ENCODE measurements at places on chromosomes 7 and 10.

DNA sequence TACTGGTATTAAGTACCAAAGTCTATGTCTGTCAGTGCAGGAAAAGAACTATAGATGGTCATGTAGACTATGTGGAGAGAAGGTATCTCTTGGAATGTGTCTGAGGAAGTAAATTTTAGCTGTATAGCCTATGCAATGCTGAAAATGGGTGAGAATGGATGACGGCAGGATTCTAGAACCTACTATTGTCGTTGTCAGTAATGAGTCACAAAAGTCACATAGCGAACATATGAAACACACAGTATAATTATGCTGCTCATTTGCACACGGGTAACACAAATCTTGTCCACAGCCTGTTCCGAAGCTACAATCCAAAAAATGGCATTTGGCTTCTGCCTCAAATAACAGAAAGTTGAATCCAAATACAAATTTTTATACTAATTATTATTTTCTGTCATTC is 33.6 kb upstream of the KMT2E start:
- no peak for DNase-seq

DNA sequence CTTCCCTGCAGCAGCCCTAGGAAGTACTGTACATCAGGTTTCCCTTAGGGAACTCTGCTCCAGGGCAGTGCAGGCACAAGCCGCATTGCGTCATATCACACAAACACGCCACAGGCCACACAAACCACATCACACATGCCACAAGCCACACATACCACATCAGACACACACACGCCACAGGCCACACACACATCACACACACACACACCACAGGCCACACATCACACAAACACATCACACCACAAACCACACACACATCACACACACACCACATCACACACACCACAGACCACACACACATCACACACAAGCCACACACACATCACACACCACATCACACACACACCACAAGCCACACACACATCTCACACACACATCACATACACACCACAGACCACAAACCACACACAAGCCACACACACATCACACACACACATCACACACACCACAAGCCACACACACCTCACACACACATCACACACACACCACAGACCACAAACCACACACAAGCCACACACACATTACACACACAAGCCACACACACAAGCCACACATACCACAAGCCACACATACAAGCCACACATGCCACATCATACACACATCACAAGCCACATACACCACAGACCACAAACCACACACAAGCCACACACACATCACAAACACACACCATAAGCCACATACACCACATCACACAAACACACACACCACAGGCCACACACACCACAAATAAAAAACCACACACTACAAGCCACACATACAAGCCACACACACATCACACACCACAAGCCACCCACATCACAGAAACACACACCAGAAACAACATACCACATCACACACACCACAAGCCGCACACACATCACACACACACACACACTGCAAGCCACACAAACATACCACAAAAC is 53.4 kb downstream of the TMEM209 start:
- DNase-seq: no peak

- DNase-seq: no peak
Observed at GRCh38 chr10:129500617-129501339, 33.7 kb downstream of the MGMT start.

DNA sequence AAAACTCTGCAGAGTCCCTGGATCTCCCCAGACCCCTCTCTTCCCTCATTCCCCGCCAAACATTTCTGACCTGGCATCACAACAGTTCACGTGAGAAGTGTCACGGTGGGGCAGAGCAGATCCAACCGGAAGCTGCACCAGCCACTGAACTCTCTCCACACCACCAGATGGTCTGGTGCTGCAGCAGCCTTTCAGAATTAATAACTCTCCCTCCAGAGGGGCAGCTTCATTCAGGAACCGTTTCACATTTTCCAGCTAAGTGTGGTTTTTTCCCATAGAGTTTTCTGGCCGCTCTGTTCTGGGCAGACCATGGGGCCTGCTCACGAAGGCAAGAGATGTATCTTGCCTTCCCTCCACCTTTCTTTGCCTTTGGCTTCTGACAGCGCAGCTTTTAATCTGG is 486.7 kb upstream of the GALNT17 start:
- no peak for DNase-seq

- DNase-seq: no peak
Observed at GRCh38 chr7:106679153-106679931, 18.4 kb upstream of the CCDC71L start.

- no peak for DNase-seq
Observed at GRCh38 chr10:22656036-22656435, 58.3 kb downstream of the PIP4K2A start.

DNA sequence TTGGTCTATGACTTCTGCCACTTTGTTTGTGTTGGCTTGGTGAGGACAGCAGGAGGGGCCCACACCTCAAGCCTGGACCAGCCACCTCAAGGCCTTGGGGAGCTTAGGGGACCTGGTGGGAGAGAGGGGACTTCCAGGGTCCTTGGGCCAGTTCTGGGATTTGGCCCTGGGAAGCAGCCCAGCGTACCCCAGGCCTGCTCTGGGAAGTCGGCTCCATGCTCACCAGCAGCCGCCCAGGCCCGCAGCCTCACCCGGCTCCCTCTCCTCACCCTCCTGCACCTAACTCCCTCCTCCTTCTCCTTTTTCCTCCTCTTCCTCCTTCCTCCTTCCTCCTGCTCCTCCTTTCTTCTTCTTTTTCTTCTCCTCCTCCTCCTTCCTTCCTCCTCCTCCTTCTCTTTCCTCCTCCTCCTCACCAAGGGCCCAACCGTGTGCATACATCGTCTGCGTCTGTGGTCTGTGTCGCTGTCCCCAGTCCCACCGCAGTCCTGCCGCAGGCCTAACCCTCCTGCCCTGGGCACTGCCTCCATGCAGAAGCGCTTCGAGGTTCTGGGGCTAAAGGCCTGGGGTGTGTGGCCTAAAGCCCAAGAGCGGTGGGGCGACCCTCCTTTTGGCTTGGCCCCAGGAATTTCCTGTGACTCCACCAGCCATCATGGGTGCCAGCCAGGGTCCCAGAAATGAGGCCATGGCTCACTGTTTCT is 5.3 kb downstream of the EN2 start:
- no peak for DNase-seq

GRCh38 chr7:11776039-11776438 is 56.0 kb downstream of the THSD7A start:
- no peak for DNase-seq

GRCh38 chr10:46297406-46298204 is 10.8 kb downstream of the ANTXRL start:
- no peak for DNase-seq

DNA sequence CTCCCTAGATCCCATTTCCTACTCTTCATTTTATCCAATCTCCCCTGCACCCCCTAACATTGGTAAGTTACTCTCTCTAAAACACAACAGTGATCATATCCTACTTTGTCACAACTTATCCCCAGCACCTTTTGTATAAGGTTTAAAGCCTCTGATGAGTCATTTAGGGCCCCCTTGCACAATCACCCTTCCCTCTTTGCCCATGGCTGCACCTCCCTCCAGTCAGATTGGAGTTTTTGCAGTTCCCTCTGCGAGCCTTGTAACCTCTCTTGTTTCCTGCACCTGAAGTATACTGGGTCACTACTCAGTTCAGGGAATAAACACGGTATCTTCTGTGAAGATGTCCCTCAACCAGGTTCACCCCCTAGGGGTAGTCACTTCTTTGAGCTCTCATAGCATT is 55.9 kb upstream of the ADRB1 start:
- DNase-seq: no peak

GRCh38 chr7:83469076-83469475 is 179.9 kb downstream of the SEMA3E start:
- DNase-seq: no peak

DNA sequence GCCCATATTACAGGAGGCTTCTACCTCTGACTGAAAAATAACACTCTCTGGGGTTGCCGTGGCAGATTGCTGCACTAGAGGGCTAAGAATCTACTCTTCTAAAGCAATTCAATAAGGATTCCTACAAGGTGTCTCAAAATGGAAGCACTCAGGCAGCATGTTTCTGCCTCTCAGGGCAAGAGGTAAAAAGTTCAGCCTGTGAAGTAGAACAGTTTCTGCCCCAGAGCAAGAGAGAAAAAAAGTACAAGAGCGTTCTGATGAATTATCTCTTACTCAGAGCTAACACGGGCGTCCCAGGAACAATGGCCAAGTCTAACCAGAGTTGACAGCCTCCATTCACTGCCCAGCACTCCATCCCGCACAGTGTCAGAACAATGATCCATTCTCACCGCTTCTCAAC is 71.3 kb upstream of the TES start:
- no peak for DNase-seq

DNA sequence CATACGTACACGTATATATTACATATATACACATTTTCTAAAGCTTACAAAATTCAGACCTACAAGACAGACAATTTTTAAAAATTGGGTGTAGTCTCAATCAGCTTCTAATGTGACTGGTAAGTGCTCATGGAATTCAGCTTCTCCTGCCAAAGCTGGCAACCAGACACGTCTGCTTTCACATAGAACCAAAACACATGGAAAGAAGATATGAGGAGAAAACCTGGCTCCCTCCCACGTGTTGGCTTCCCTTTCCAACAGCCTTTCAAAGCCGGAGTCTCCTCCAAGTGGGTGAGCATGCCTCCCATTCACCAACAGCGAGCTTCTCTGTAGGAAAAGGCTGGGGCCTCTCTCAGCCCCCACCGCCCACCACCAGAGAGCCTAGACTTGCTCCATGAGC is 33.4 kb downstream of the CDCA7L start:
- DNase-seq: no peak

- no peak for DNase-seq
Observed at GRCh38 chr7:158386866-158387545, 200.6 kb downstream of the PTPRN2 start.

DNA sequence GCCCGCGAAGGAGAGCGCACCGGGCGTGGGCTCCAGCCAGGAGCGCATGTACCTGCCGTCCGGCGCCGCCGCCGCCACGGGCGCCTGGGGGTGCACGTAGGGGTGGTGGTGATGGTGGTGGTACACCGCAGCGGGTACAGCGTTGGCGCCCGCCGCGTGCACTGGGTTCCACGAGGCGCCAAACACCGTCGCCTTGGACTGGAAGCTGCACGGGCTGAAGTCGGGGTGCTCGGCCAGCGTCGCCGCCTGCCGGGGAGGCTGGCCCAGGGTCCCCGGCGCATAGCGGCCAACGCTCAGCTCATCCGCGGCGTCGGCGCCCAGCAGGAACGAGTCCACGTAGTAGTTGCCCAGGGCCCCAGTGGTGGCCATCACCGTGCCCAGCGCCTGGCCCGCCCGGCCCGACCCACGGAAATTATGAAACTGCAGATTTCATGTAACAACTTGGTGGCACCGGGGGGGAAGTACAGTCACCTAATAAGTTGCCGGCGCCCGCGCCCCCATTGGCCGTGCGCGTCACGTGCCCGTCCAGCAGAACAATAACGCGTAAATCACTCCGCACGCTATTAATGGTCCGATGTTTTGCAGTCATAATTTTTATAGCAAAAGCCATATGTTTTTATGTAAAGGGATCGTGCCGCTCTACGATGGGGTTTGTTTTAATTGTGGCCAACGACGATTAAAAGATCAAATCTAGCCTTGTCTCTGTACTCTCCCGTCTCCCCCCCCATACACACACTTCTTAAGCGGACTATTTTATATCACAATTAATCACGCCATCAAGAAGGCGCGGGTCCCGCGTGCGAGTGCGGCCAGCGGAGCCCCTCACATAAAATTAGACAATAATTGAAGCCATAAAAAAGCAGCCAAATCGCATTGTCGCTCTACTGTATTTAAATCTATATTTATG is at the start of gene HOXA9:
TSS of gene HOXA9 (minus strand) at position 449 of the 907 bp plus-strand sequence. CDS start at position 369, 80 bp downstream.
- DNase-seq: no peak

DNA sequence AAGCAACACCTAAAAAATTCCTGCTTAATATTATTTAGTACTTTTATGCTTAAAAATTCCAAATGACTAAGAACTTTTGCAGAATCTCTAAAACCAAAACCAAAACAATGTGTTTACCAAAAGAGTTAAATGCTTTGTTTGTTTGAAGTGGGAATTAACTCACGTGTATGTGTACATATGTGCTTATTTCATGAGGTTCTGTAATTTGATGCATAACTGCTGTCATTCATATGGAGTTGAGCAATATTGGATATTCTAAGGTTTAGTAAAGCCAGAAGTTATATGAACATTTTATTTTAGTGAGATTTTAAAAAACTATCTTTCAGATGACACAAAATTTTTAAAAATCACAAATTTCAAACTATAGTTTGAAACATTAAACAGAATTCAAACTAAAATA is 157.1 kb downstream of the PIP4K2A start:
- no peak for DNase-seq

DNA sequence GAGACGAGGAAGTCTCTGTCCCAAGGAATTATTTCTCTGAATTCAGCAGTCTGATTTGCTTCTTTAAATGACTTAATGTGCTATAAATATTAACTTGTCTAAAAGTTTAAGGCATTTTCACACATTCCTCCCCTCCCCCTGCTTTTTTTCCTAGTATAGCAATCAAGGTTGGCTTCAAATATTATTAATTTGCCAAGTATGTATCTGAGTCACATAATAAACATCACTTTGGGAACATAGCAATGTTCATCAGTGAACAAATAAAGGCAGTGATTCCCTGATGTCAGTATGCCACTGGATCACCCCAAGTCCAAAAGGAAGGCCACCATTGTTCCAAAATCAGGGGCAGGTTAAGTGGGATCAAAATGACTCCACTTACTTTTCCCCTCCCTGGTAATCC is 40.5 kb downstream of the PDE6C start:
- no peak for DNase-seq

GRCh38 chr10:44418637-44419036 is 33.7 kb upstream of the CXCL12 start:
- no peak for DNase-seq

DNA sequence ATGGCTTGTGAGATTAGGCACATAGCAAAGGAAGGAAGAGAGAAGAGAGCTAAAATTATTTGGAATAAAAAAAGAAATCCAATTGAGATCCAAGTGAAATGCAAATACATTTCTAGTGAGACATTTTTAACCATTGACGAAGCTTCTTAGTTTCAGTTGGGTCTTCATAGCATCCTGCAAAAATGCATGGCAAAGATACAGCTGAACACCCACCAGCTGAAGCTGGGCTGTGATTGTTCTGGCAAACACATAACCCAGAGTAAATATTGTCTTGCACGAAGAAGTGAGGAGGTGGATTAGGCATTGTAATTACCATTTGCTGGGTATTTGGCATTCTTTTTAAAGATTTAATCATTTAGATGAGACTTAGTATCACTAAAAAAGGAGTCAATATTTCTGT is 409.4 kb downstream of the GRM8 start:
- no peak for DNase-seq

DNA sequence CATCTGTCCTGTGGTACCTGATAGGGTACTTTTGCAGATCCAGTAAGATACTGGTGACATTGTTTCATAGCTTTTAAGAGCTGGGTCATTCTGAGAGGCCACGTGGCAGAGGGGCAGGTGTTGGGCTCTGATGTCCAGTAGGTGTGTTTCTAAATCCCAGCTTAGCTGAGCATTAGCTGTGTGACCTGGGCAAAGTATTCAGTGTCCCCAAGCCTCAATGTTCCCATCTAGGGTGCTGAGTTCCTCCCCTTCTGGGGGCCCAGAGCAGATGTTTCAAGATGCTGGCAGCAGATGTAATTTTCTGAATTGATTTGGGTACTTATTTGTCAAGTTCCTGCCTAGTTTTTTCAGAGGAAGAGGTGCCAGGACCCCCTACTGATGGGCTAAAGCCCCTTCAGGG is 52.9 kb downstream of the NEURL1 start:
- no peak for DNase-seq

- DNase-seq: no peak
Observed at GRCh38 chr10:44954962-44955361, 4.6 kb upstream of the RASSF4 start.

Measured in stimulated activated CD4-positive, alpha-beta T cell treated with anti-CD3 and anti-CD28 coated beads, Interleukin-15, amount 100 ng/mL, for 1 hour (primary cell).